Renal cortex interstitium (tissue), 15 donors: ENCODE measurements at places on chromosomes 6 and 20. TPM values are rescaled to one million over a fixed set of nuclear protein-coding genes. Genes with fewer than 3 reads are reported as not detected.

The ANGPT4 gene
- 0.20 TPM for polyA plus RNA-seq

DNA sequence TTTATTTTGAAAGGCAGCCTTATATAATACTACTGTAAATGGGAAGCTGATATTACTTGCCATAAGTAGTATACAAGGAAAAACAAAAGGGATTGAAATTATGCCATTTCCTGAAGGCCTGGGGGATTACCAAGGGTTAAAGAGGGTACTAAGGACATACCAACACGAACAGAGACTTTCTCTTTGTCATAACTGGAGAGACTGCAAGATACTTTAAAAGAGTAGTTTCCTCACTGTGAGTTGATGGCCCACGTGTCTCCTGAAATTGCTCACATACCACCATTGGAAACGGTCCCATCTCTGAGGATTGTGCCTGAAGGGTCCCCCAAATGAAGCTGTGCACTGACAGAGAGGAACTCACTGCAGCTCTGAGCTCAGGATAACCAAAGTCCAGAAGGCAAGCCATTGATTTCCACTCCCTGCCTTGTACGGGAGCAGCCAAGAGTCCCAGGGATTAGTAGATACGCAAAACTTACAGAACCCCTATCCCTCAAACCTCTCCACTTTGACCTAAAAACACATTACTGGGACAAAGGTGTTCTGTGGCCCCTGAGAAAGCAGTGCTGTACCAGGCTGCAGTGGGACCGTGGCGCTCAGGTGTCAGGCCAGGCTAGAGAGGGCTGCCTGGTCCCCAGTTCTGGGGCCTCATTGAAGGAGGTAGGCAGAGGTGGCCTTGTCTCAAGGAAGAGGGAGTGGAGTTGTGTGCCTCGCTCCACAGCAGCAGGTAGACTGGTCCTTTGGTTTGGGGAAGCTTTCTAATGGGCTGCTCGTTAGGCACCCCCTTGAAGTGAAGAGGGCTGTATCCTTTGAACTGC, 15.2 kb downstream of the PSMG4 start:
- no peak for DNase-seq

DNA sequence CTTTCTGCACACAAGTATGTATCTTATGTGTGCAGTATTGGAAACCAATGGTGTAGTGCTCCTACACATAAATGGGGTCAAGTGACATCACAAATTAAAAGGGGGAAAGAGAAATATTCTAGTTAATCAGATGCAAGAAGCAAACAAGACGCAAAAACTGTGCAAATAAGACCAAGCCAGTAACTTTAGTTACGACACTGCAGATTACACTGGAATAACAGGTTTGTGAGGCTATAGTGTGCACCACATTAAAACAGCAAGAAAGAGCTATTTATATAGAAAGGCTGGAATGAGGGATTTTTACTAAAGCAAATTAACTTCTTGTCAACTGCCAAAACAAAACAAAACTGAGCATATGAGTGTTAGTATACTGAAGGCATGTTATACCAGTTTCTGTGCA, 45.8 kb downstream of the NR2E1 start:
- no peak for DNase-seq

DNA sequence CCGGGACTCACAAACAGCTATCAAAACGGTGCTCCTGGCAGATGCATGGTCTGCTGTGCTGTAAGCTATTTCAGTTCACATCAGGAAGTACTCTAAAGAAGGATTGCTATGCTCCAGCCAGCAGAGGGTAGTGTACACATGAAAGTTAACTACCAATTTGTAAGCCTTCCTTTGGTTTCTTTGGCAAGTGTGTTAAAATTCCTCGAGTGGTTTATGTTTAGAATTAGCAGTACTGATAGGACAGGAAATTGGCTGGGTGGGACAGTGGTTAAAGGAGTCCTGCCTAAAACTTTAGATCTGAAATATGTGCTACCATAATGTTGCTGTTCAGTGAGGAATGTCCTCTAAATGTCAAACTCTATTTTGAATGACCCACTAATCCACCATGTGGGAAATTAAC, 47.4 kb downstream of the TRMT11 start:
- DNase-seq: peak; percentile 69

The MTCH1 gene
- polyA plus RNA-seq: 167 TPM

GRCh38 chr6:138084904-138085838, 22.0 kb downstream of the PERP start:
- DNase-seq: no peak

GRCh38 chr20:48878534-48879248, 42.8 kb upstream of the ARFGEF2 start:
- no peak for DNase-seq

The KCNK15 gene
- 0.09 TPM for polyA plus RNA-seq

GRCh38 chr20:33811776-33812151, 616 bp downstream of the CHMP4B start:
- no peak for DNase-seq
